NCI-H1092 treated with DMSO at 0.1 percent for 48 hours (cell line): ENCODE measurements at places on chromosomes 7 and 10.

- no peak for DNase-seq
Observed at GRCh38 chr7:48832303-48832845, 92.0 kb upstream of the CDC14C start.

GRCh38 chr10:96960872-96961271 is 128.8 kb downstream of the LCOR start:
- DNase-seq, result no peak

DNA sequence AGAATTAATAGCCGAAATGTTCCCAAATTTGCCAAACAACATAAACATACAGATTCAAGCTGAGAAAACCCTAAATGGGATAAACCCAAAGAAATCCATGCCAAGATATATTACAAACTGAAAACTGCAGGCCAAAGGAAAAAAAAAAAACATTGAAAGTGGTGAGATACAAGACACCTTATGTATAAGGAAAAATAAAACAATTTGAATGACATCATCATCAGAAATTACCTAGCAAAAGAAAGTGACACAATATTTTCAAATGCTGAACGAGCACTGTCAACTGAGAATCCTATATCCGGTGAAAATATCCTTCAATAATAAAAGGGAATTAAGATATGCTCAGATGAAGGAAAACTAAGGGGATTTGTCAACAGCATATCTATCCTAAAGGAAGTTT is 66.5 kb downstream of the PHYHIPL start:
- no peak for DNase-seq

- DNase-seq, result no peak
Observed at GRCh38 chr7:44629829-44630522, 23.5 kb downstream of the OGDH start.

DNA sequence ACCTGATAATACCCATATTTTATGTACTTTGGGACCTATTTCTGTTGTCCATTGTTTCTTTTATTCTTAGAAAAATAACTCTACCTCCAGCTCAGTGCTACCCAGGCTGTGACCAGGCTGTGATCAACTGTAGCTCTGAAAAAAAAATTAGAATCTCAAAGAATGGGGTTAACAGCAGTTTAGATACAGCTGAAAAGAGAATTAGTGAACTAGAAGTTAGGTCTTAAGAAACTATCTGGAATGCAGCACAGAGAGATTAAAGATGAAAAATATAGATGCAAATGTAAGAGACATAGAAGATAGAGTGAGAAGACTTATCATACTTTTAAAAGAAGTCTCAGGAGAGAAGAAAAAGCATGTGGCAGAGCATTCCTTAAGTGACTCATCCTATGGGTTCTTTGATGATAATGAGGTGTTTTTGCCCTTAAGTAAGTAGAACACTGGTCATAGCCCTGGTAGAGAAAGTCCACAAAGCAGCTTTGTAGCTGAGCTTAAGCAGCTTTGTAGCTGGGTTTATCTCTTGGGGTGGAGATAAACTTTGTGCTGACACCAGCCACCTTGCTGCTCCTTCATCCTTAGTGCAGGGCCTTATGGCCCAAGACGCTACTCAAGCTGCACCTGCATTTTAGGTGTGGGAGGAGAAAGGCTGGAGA is 27.3 kb upstream of the SFRP5 start:
- DNase-seq, result no peak

DNA sequence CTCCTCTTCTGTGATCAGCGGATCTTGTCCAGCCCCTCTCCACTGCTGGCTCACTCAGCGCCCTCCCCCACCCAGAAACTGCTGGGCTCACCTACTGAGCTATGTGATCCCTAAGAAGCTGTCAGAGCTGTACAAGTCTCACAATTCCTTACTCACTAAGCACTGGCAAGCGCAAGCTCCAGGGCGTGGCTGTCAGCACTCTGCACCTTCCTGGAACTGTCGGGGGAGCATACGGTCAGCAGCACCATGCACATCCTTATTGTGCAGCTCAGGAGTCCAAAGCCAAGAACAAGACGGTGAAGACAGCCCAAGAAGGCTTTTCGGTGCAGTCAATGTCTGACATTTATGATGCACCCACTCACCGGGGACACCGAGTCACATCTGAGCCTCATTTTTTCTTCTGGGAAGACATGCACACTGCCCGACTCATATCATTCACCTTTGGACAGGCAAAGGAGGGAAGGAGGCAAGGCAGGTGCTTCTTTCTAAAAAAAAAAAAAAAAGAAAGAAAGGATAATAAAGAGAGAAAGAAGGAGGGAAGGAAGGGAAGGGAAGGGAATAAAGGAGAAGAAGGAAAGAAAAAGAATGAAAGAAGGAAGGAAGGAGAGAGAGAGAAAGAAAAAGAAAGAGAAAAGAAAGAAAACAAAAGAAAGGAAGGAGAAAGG is 56.3 kb downstream of the ASB13 start:
- DNase-seq, result no peak

GRCh38 chr7:96710544-96710943 is 898 bp upstream of the SEM1 start:
- DNase-seq, result no peak

GRCh38 chr7:50404392-50404791 is 45.8 kb downstream of the FIGNL1 start:
- no peak for DNase-seq

DNA sequence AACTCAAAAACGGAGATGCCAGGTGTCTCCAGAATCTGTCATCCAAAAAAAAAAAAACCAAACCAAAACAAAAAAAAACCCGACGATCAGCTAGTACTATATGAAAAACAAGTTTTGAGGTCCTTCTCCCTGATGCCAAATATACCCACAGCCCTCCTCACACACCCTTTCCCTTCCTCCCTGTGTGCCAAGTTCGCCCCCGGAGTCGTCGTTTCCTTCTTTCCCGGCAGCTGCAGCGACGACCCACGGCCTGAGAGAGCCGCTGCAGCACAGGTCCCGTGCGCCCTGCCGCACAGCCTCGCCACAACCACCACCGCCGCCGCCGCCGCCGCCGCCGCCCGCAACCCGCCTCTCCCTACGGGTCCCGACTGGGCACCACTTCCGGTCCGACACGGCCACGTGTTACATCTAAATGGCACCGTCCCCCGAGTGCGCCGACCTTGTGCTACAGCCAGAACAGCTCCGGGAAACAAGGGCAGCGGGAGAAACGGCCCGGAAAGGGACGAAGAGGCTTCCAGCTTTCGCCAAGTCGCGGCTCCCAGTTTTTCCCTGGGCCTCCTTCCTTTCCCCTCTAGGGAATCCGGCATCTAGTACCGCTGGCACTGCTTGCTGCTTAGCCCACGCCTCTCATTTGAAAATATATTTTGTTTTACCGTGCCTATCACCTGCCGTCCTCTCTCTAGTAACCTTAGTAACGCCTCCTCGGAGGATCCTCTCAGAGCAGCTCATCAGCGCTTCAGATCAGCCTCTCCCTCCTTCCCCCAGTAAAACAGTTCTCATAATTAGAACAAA is at the start of gene FRA10AC1:
FRA10AC1 (minus strand) TSS at position 383 of the 792 bp plus-strand sequence. CDS start 2,486 bp downstream, outside the sequence.
- DNase-seq, result peak; percentile 86

GRCh38 chr10:129562487-129562886 is 95.4 kb downstream of the MGMT start:
- no peak for DNase-seq

- DNase-seq, result peak; percentile 47
Observed at GRCh38 chr7:97179454-97180104, 62.1 kb downstream of the SDHAF3 start.

GRCh38 chr7:114989531-114989930 is 67.6 kb downstream of the MDFIC start:
- no peak for DNase-seq
